Osteocyte (in vitro differentiated cells): ENCODE measurements at places on chromosomes 11 and 22.

DNA sequence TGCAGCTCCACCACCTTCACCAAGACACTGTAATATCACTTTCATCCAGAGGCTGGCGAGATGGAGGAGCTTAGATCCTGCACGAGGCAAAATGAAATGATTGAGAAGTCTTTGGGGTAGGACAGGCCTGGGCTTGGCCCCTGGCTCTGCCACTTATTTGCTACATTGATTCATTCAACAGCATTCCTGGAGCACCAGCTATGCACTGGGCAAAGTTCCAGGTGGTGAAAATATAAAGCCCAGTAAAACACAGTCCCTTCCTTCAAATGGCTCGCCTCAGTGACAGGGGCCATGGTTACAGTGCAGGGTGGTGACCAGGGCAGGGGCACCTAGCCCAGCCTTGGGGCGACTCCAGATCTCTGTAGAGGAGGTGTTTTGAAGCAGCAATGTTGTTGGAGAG is 19.7 kb downstream of the ALX4 start:
- no peak for DNase-seq

DNA sequence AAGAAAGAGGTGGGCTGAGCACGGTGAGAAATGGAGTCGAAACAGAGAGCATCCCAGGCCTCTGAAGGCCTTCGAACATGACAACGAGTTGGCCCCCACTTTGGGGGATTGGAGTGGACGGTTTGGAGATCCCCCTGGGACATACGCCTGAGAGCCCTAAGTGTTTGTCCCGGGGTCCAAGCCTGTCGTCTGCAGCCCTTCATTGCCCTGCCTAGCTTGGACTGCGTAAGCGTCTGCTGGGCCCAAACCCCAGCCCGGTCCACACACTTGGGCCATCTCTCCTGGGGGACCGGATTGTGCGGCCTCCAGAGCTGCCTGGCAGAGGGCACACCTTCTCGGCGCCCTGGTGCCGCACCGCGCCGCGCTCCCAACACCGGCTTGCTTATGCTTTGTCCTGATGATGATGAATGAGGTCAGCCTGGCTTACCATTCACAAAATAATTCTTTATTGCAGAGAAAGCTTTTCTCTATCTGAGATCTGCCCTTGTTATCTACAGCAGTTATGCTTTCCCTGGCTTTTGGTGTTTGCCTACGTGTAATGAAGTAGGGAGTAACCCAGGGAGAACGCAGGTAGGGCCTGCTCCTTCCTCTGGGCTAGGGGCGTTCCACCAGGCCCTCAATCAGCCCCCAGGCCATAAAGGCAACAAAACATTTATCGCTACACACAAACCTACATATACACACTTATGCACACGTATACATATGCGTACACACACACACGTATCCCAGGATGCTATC is 85.9 kb upstream of the PPARA start:
- DNase-seq = no peak

DNA sequence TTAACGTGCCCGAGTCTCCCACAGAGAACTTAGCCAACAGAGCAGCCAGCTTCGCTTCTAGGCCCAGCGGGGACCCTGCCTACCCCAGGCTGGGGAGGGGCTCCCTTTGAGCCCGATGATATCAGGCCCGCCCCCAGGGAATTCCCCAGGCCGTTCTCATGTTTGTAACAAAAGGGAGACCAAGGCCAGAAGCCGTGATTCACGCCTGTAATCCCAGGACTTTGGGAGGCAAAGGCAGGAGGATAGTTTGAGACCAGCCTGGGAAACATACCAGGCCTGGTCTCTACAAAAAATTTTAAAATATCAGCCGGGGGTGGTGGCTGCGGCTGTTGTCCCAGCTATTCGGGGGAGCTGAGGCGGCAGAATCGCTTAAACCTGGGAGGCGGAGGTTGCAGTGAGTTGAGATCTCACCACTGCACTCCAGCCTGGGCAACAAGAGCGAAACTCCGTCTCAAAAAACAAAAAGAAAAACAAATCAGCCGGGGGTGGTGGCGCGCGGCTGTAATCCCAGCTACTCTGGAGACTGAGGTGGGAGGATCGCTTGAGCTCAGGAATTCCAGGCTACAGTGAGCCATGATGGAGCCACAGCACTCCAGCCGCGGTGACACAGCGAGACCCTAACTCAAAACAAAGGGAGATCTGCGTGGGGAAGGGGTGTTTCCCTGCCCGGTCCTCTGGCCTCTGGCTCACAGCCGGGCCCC is 1.7 kb downstream of the DRD4 start:
- no peak for DNase-seq

GRCh38 chr11:123773959-123774358 is 19.6 kb upstream of the OR6X1 start:
- DNase-seq = no peak

DNA sequence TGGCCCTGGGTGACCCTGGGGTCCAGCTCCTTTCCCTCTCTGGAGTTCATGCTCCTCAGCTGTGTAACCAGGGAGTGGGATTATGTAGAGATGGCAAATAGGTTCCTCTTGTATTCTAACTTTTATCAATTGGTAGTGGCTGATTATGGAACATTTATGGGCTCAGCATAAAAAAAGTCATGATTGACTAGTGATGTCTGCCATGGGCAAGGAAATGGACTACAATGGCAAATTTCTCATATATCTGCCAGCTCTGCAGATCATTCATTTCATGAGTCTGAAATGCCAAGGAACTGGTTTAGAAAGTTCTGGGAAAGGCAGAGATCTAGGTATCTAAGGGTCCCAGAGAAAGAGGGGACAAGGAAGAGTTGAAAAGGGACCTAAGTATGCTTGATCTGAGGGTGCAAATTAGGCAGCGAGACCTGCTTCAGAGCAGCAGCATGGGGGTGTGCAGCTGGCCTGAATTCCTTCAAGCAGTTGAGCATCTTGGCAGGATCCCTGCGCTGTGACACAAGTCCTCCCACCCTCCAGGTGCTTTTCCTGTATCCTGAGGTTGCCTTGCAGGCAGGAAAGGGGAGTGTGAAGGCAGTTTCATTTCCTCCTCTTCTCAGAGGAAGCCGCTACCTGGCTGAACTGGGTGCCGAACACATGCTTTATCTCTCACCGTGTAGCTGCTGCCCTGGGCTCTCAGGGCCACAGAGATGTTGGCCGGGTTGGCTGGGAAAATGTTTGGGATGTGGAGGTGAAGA is 10.4 kb downstream of the SLC15A3 start:
- no peak for DNase-seq

DNA sequence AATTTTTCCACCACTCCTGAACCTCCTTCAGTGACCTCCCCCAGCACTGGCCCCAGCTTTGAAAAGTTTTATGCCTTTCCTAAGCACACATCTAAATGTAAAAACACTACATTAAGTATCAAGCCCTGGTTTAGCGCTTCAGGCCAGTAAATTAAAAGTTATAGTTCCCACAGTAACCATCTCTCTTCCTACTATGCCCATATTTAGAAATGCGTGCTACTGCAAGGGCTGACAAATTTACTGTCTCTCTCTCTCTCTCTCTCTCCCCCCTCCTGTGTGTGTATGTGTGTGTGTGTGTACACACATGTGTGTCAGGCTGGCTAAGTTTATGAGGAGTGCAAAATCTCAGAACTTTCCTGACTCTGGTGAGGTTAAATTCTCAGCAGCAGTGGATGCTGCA is 231.4 kb downstream of the LARGE1 start:
- DNase-seq = no peak

GRCh38 chr11:71208011-71208774 is 44.2 kb downstream of the SHANK2 start:
- no peak for DNase-seq

- no peak for DNase-seq
Measured at GRCh38 chr22:34986523-34986922, 79.4 kb upstream of the ISX start.

DNA sequence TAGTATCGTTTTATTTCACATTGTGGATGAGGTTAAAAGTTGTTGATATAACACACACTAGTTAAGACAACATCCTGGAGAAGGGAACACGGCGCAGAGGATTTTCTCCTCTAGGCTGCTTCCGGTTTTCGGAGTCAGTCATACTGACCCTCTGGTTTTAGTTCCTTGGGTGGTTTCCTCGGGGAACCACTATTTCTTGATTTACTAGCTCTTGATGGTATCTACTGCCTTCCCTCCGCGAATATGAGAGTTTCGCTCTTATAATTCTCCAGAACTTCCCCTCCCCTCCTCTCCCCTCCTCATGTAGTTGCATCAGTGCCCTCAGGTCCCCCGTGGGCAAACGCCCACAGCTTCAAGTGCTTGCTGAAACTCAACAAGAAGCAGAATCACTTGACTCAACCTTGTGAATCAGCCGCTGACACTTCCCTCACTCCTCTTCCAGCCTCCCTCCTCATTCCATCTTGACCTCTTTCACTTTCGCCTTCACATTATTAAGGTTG is 15.9 kb upstream of the APOBEC3A start:
- no peak for DNase-seq

DNA sequence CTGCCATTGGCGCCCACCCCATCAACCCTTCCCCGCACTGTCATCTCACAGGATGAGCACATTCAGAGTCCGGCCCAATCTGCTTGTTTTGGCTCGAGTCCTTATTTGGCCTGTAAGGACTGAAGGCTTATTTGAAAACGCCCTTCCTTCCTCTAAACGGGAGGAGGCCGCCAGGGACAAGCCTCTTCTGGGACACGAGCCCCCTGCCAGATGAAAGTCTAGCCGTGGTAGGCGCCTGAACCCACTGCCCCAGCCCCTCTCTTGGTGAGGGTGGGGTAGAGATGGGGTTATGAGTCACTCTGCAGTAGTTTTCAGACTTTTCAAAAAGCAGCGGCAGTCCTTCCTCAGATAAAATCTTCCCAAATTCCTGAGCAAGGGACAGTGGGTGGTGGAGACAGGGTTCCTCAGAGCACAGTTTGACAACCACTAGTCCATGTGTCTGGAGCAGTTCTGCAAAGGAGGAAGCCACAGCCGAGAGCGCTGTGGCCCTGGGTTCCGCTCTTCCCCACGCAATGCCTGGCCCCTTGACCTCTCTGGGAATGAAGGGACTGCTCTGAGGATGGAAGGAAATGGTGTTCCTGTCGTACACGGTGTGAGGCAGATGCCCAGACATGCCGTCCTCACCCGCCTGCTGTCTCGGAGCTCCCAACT is 57.0 kb downstream of the MYH9 start:
- DNase-seq = no peak

- no peak for DNase-seq
Measured at GRCh38 chr11:19474954-19475721, 234.4 kb upstream of the E2F8 start.

- no peak for DNase-seq
Measured at GRCh38 chr11:12441231-12441861, 64.0 kb downstream of the PARVA start.

DNA sequence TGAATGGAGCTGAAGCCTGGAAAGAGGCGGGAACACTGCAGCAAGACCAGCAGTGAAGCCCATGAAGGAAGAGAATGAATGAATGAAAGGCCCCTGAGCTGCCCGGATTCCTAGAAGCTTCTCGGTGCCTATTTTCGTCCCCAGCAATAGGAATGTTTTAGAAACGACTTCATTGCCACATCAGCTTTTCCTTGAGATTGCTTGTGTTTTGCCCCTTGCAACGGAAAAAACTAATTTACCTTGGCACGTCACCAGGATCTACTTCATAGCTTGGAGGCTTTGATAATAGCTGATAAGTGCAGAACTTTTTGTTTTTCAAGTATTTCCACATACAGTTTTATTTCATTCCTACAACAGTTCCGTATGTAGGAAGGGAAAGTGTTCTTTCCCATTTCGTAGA is 248.9 kb upstream of the NARS2 start:
- no peak for DNase-seq

GRCh38 chr11:83801799-83802198 is 515.6 kb upstream of the CCDC90B start:
- no peak for DNase-seq

DNA sequence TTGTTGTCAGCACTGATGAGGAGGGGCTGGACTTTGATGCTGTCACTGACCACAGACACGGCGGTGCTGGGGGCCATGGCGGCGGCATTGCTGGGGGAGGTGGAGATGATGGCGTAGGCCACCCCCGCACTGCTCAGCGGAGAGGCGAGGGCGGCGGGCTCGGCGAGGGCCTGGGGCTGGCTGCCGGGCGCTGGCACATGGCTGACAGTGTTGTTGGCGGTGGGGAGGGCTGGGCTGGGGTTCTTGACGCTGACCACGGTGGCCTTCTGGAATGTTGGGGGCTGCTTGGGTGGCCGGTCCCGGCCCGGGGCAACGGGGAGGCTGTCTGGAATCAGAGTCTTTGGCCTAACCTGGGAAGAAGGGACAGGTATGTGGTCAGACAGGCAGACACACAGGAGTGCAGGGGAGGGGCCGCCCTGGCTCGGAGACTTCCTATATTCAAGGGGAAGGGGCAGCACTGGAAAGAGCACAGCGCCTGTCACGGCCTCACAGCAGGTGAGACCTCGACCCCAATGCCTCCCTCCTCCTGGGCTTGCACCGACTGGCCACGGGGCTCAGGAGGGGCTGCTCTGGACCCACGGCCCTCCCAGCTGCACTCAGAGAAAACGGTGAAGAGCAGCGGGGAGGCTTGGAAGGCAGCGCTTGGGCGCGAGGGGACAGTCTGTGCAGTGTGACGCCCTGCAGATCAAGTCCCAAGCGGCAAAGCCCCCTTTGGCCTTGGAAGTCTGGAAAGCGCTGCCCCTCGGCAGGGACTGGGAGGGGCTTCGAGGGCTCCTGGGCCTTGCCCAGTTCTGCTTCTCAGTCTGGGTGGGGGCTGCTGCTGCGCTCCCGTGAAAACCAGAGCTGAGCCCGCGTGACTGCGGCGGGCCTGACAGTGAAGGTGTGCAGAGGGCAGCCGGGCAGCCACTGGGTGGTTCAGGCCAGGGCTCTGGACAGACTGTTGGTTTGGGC is 93.2 kb downstream of the PHF21B start:
- no peak for DNase-seq

DNA sequence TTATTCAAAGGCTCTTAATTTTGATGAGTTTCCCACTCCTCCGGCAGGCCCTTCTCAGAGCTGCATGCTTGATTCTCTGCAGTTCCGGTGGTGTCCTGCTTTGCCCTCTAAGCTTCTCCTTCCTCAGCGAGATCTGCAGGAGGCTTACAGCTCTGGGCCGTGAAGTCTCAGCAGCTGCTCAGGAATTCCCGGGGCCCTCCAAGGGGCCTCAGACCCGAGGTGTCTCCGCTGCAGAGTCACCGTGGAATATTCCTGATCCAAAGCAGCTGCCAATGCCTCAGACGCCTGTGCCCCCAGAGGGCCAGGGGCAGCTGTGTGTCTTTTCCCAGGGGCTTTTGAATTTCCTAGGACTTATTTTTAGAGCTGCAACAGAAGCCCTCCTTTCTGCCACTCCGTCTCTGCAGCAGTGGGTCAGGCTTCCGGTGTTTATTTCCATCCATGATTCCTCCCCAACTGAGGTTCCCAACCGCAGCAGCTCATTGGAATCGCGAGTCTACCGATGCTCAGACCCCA is 37.2 kb downstream of the RPS6KA4 start:
- DNase-seq = no peak

GRCh38 chr22:44003405-44004103 is 20.5 kb upstream of the PARVB start:
- no peak for DNase-seq

DNA sequence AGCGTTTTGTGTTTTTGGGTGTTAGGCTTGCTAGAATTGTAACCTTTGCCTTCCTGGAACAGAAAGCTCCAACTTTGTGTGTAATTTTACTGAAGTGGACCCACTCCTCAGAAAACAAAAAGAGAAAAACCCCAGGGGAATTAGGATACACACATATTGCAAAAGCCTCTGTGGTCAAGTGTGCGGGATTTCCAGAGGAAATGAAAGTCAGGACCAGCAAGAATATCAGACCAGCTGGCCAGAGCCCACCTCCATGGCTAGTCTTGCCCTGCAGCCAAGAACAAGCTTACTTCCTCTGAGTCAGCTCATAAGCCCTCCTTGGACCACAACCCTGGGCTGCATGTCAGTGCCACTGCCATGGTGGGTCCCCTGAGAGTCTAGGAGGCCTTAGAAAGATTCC is 37.0 kb upstream of the FTH1 start:
- no peak for DNase-seq
